ENCODE measurements at places on chromosomes 16 and 17.

- DNase-seq, result no peak
Measured at GRCh38 chr16:74626741-74627416, 20.0 kb upstream of the GLG1 start.

DNA sequence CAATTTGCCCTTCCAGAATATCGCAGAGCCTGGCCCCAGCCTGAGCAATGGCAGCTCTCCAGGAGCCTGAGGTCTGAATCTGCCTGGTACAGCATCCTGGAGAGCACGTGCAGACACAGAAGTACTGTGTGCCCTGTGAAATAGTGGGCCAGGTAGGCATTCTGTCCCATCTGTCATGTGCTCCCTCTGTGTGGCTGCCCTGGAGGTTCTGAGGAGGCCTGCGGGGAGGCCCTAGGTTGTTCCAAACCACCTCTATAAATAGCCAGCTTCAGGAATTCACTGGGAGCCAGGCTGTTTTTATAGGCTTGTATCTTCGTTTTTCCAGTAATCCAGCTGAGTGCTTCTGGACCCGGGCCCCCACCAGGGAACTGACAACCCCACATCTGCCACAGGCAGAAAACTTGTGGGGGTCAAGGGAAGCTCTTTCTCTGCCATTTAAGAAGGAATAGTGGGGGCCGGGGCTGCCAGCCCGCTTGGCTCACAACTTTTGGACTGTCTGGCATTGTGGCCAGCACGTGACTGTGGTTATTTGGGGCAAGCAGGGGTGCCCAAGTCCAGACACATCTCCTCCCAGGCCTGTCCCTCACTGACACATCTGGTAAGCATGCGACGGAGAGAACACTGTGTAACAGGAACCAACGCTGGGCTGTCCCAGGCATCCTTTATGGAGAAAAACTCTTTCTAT is 356.3 kb upstream of the TNRC6C start:
- no peak for DNase-seq

GRCh38 chr16:2048116-2048543 is 345 bp downstream of the TSC2 start:
- DNase-seq, result no peak

DNA sequence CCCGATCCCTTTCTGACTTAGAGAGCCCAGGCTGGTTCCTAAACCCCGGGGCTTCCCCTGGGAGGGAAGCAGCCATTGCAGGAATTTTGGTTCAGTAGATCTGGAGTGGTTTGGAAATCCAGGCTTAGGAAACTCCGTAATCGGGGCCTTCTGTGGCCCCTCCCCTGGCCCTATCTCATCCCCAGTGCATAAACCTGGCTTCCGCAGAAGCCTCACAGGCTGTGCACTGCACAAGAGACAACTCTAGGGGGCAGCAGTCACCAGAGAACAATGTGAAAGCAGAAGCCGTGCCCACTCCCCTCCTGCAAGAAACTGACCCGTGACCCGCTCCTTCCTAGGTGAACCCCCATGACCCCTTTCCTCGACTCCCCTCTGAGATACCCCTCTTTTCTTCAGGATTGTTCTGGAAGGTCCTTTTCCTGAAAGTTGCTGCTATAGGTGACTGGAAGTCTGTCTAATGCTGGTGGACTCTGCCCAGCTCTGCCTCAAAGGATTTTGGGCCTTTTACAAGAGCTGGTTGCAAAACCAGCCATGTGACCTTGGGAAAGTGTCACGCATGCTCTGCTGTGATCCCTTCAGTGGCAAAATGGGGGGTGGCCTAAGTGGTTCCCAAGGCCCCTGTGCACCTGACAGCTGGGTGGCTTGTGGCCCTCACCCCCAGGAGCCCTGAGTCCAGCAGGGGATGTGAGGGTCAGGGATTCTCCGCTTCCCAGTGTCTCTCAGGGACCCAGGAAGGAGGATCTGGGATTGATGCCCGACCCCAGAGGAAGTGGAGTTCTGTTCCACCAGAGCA is 14.4 kb downstream of the GUCY2D start:
- DNase-seq, result peak; percentile 41

DNA sequence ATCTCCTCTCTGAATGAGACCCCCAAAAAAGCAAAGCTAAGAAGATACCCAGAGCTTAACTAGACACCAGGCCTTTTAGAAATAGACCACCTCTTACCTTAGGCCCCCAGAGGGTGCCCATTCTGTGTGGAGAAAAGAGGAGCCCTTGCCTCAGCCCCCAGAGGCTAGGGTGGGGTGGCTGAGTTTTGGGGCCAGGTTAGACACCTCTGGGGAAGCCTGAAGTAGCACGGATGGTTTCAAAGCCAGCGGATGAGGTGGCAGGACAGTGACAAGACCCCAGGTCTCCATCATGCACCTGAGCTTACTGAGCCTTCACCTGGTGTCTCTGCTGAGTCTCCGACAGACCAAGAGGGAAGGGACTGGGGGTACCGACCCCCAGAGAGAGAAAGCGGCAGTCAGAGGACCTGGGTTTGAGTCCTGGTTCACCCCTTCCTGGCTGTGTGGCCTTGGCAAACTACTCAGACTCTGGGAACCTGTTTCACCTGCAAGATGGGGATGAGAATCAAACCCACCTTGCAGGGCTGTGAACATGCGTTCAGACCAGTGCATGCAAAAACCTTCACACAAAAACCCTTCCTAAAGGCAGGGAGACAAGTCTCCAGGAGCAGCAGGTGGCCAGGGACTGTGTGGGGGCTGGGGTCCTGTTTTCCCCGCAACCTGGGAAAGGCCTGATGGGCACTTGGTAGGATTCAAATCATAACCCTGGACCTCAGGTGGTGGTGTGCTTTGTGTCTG is 7.7 kb downstream of the SCGB1C2 start:
- no peak for DNase-seq

DNA sequence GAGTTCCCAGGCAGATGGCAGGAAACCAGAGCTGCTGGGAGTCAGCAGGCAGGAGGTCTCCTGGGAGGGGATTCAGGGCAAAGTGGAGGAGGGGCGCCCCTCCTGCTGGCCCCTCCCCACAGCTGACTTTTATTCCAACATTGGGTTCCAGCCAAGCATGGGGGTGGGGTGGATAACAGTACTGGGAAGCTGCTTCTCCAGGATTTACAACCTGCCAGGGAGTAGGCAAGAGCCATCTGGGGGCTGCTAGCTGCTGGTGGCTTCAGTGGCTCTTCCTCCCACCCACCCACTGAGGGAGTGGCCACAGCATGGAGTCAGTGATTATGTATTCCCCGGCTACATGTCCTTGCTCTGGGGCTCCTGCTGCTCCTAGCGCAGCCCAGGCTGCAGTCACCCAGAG is 36.8 kb downstream of the TMEM132E start:
- no peak for DNase-seq

DNA sequence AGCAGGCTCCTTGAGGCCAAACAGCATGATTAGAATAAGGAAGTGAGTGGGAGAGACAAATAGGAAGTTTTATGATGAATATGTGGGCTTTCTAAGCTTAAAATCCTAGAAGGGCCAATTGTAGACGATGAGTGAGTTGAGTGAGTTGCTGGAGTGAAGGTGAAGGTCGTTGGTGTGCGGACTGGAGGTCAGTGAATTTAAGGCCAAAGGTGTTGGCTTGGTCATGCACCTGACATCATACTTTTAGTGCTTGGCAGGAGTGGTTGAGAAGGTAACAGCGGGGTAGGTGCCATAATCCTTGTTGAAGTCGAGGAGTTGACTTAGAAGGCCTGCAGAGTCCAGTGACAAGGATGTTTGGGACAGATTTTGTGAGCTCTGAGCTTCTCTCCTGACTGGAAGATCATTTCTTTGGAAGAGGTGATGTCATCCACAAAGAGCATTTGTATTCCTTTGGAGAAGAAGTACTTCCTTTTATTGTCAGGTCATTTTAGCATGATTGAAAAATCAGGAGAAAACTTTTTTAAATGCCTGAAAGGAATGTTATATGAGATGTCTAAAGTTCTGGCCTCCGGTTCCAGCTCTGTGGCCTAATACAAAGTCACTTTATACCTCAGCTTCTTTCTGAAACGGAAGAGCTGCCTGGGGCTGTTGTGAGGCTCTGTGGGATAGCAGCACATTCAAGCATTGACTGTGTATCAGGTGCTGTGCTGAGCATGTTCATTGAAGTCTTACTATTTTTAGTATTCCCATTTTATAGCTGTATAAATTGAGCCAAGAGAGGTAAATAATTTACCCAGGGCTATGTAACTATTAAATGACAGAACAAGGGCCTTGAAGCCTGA is 53.6 kb upstream of the TBX2 start:
- DNase-seq, result no peak

DNA sequence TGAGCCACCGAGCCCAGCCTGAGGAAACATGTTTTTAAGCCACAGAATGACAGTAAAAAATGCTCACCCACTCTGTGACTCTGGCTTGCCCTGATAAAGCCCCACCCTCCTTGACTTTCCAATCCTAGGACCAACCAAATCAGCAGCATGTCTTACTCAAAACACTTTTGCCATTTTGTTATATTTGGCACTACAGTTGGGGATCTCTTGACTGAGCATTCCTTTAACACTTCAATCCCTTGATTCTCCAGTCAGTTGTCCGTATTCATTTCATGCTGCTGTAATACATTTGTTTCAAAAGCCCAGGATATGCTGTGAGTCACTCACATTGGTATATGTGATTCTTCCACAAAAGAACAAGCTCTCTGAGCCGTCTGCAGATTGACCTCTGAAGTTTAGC is 8.2 kb downstream of the MYH3 start:
- DNase-seq, result no peak

- DNase-seq, result no peak
Measured at GRCh38 chr16:86568677-86569623, 2.3 kb downstream of the FOXC2 start.

- no peak for DNase-seq
Measured at GRCh38 chr16:23700509-23700908, 12.5 kb downstream of the ERN2 start.

GRCh38 chr17:78897664-78898047 is 5.3 kb downstream of the CEP295NL start:
- peak; percentile 8 for DNase-seq

- DNase-seq, result no peak
Measured at GRCh38 chr17:185445-186138, 4.1 kb upstream of the DOC2B start.

- no peak for DNase-seq
Measured at GRCh38 chr16:51773071-51773890, 622.2 kb upstream of the SALL1 start.

DNA sequence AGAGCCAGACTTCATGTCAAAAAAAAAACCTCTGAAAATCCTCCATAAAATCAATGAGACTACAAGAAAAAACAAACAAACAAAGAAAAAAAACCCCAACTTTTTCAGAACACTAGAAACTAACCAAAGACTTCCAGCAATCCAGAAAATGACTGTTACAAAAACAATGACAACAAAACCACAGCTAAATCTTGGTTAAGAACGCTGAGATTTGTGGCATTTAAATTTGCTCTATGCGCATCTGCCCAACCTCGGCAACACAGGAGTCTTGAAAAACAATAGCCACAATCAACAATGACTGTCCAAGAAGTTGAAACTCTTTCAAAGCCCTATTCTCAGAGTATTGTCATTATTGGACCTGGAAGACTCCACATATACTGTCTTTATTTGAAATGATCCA is 402.4 kb downstream of the ZFHX3 start:
- no peak for DNase-seq

DNA sequence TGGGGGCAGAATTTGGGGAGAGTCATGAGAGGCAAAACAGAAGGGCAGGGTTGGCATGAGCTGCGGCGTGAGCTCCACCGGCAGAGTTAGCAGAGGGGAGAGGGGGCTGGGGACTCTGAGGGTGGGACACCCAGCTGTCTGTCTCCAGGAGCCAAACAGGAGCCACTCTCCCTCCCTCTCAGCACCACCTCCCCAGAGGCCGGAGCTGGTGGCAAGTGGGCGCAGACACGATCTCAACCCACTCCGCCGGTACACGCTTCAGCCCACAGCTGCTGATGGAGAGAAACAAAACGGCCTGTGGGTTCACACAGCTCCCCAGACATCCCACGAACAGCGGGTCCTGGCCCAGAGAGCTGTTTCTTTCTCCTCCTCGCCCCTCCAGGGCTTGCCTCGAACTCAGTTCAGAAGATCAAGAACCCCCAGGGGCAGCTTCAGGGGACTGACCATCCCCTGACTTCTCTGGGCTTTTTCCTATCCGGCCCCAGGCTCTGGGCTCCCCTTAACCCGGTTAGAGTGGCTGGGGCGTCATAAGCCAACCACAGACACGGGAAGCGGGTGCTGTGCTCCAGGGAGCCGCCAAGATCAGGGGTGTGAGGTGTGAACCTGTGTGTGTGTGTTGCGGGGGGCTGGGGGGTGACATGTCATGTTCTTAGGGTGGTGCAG is 7.6 kb downstream of the RHBDF2 start:
- DNase-seq, result no peak

- peak; percentile 61 for DNase-seq
Measured at GRCh38 chr17:29390851-29391631, 878 bp downstream of the TAOK1 start.

DNA sequence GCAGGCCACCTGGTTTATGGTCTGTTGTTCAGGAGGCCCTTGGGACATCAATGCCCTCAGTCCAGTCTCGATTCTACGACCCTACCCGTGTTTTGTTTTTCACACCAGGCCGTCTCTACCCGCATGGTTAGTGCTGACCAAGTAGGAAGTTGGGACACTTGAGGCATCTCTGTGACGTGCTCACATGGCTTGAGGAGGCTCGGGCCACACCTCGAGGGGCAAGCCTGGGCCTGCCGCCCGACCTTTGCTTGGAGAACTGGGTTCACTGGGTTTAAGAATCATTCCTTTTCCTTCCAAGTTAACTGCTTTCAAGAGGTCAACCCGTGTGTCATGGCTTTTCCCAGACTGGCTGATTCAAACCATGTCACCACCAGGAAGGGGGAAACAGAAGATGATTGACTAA is 86.8 kb downstream of the CMIP start:
- DNase-seq, result no peak

GRCh38 chr17:60548990-60549389 is 22.9 kb upstream of the APPBP2 start:
- no peak for DNase-seq

- no peak for DNase-seq
Measured at GRCh38 chr16:19463468-19464315, 46.0 kb downstream of the TMC5 start.

- DNase-seq, result peak; percentile 18
Measured at GRCh38 chr16:56450275-56450985, 702 bp downstream of the NUDT21 start.

DNA sequence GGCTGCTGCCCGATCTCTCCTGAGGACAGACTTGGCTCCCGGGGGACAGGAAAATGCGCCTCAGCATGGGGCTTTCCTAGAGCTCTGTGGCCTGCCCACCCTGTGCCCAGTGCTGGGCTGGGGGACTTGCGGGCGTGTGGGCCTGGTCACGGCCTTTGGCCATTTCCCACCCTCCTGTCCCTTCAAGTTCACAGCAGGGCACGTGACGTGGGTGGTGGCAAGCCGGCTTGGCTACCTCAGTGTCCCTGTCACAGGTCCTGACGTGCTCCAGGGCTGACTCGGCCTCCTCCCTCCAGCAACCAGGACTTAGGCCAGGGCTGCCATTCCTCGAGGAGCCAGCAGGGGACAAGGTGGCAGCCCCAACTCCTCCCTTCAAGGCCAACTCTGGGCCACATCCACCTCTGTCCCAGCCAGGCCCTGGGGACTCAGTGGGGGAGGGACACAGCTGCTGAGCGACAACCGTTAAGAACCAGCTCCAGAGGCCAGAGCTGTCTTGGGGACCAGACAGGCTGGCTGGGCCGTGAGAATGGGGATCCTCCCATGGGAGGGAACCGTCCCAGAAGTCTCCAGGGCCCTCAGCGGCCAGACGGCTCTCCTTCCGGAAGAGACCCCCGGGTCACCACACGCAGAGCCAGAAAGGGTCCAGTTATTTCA is 981 bp upstream of the UNC13D start:
- DNase-seq, result peak; percentile 69

- no peak for DNase-seq
Measured at GRCh38 chr16:9135797-9136196, 44.4 kb downstream of the HAPSTR1 start.
